DND-41 (cell line): ENCODE measurements at places on chromosomes 4 and X.

DNA sequence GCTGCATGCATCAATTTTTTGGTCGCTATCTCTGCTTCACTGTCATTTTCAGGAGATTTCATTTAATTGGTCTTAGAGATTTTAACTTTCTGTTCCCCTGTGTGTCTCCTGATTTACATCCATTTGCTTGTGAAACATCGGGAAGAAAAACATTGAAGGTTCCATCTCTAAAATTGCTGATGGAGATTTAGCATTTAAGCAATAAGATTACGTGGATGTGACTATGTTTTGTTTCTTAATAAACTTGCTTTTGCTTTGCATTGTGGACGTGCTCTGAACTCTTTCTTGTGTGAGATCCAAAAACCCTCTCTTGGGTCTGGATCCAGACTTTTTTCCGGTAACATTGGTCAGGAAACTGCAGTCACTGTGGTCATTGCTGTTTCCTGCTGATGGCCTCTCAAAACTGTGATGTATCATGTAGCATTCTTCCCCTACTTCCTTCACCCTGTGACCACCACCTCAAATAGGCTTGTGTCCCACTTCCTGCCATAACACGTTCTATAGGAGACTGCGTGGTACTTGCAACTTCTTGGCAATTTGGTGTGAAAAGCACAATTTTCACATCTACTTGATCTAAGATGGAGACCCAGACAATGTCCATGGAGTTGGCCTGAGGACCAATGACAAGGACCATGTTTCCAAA, 4.9 kb downstream of the CXCL2 start:
- DNase-seq: no peak

- DNase-seq: no peak
Observed at GRCh38 chrX:13875572-13875971, 58.7 kb upstream of the GPM6B start.

DNA sequence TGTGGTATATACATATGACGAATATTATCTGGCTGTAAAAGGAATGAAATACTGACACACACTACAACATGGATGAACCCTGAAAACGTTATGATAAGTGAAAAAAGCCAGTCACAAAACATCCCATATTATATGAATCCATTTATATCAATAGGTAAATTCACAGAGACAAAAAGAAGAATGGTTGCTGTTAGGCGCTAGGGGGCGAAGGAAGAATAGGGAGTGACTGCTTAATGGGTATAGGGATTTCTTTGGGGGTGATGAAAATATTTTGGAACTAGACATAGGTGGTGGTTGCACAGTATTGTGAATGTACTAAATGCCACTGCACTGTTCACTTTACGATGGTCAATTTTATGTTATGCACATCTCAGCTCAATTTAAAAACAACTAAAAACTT, 96.4 kb upstream of the EGFL6 start:
- no peak for DNase-seq

GRCh38 chr4:124079174-124079780, 633.3 kb downstream of the ANKRD50 start:
- no peak for DNase-seq

DNA sequence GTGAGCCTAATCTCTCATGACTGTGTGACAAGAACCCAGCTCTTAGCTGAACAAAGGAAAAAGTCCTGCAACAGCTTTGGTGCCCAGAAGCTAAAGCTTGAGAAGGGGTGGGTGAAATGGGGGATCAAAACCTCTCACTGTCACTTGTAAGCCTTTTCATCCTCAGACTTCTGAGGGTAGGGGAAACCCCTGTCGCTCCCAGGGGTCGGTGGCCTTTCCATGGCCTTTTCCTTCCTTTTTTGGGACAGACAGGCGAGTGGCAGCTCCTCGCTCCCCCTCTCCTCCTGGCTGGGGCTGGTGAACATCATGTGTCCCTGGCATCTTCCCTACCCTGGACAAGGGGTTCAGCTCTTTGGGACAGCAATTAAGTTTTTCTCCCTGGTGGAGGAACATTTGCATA, 78.2 kb downstream of the FAM47A start:
- DNase-seq: no peak
